T-helper 2 cell treated with Interferon-gamma antibody and Interleukin-4, amounts not matched to agents 5 μg/mL and 100 μg/mL, for 36 hours (primary cell): ENCODE measurements at places on chromosomes 13 and 19.

GRCh38 chr19:46515879-46516350, 20.2 kb upstream of the PNMA8B start:
- peak; percentile 9 for DNase-seq

- DNase-seq: no peak
Observed at GRCh38 chr13:20073775-20074174, 87.1 kb downstream of the GJA3 start.

DNA sequence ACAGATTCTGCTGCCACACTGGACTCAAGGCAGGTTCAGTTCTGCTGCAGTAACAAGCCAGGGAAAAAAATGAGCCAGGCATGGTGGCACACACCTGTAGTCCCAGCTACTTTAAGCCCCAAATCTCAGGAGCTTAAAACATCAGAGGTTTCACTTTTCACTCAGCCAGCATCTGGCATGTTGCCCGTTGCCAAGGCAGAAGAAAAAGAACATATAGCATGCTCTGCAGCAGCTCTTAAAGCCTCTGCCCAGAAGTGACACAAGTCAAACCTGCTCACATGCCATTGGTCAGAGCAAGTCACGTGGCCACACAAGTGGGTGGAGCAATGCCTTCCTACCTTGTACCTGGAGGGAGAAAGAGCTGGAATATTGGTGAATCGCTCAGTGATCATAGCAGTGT, 14.7 kb upstream of the ADGRE5 start:
- DNase-seq: peak; percentile 76

DNA sequence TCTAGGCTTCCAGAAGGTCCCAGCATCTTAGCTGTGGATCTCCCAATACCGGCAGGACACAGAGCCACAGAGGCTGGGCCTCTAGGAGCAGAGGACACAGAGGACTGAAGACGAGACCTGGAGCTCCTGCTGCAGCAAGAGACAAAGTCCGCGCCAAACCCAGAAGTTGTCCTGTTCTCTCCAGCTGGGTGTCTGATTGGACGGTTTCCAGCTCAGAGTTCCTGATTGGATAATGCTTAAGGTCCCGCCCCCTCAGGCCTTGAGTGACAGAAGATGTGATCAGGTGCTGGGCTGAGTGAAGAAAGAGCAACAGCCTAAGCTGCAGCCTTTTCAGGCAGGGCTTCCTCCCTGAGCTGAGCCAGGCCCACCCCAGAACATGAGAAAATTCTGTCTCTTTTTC, 59.9 kb upstream of the ZNF85 start:
- DNase-seq: no peak

DNA sequence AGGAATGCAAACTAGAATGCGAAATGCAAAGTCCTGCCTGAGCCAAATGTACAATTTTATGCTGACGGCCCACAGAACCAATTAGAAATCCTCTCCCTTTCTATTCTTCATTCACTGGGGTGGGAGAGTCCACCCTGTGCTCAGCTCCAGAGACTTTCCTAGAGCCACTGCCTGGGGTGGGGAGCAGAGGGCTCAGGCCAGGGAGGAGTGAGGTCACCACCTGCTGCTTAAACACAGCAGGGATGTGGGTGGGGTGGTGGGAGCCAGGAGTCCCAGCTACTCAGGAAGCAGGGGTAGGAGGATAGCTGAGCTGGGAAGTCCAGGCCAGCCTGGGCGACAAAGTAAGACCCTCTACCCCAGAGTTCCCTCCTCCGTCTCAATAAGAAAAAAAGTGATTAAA, 26.9 kb upstream of the ZNF83 start:
- no peak for DNase-seq

DNA sequence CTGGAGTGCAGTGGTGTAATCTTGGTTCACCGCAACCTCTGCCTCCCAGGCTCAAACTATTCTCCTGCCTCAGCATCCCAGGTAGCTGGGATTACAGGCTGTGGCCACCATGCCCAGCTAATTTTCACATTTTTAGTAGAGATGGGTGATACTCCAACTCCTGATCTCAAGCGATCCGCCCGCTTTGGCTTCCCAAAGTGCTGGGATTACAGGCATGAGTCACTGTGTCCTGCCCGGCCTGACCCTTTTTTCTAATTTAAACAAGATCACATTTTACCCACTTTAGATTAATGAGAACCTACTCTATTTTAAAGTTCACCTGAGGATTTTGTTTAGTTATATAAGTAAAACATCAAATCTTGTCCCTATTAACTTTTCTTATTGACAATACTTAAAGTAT, 91.8 kb upstream of the POSTN start:
- no peak for DNase-seq

GRCh38 chr19:4559569-4559968, at the start of gene SEMA6B:
TSS of gene SEMA6B (minus strand) at chr19:4559684. CDS start at chr19:4558457, 1,227 bp downstream.
- no peak for DNase-seq

DNA sequence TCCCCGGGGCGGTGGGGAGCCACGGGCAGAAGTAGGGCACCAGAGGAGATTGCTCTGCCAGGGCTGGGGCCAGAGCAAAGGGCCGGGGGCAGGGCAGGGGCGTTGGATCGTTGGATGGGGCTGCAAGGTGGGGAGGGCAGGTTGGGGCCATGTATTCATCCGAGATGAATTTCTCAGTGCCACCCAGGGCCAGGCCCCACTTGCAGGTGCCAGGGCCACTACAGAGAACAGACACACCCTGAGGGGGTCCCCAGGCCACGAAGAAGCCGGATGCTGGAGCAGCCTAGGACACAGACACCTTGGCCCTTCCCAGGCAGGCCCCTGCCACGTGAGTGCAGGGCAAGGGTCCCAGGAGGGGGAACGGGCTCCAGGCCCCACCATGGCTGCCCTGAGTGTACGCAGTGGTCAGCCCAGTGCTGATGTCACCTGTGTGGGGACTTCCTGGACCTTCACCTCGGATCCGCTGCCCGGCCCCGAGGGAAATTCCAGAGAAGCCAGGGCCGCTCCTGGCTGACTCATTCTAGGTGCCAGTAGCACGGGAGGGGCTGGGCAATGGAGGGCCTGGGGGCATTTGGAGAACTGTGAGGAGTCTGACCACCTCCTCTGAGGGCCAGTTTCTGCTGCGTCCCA, 9.6 kb upstream of the SBNO2 start:
- no peak for DNase-seq

DNA sequence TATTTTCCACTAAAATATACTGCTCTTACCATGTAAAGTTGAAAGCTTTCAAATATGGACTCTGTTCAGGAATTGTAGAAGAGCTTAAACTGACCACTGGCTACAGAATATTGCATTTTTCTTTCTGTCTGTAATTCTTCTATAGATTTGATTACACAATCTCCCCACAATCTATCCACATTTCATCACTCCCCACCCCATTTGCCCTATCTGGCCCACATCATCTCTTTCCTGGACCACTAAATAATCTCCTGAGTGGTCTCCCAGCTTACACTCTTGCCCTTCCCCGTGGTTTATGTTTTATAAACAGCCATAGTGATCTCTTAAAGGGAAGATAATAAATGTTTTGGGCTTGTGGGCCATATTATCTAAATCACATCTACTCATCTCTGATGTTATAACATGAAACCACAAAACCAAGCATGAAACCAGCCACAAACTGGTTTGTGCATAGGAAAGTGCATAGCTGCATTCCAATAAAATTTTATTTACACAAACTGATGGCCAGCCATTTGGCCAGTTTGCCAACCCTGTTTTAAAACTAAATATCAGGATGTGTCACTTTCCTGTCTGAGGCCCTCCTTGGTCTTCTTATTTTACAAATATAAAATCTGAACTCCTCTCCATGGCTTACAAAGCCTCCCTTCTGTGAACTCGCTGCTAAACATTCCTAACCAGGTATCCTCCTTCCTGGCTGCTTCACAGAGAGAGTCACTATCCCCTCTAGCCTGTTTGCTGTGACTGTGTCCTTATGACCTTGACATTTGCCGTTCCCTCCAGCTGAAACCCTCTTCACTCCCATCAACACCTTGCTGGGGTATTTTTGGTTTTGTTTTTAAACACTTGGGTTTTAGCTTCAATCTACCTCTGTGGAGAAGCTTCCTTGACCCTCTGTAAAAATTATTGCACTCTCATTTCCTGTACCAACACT, 500.9 kb downstream of the GPC6 start:
- no peak for DNase-seq

DNA sequence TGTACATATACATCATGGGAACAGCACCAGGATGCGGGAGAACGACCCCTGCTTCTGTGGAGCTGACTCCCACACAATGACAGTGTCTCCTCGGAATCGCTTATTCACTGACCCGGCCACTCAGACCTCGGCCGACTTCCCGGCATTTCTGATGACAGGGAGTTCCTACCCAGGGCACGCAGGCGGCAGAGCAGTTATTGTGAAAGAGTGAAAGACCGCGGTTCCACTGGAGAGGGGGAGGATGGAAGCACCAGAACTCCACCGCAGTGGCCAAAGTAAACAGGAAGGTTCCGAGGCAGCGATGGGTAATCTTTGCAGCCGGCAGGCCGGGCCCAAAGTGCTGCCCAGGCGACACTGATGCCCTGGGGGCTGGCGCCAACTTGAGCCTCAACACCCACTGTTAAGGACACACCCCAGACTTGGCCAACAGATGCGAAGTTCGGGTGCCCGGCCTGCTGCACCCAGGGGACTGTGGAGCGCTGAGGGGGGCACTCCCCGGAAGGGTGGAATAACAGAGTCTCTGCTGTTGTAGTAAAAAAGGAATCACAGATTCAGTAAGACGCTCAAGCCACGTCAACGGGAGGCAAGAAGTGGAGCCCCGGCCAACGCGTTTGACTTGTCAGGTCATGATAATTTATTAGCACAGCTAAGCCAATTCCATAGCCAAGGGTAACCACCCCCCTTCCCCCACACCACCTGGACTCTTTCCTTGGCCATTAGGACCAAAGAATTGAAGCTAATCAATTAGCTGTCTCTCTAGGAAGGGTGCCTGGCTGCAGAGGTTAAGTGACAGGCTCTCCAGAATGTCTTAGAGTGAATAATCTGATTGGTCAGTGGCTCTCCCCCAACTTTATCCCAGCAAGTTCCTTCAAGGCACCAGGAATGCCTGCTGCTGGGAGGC, 5.8 kb downstream of the MLLT1 start:
- no peak for DNase-seq

GRCh38 chr19:54063350-54064116, at the start of gene VSTM1:
TSS of gene VSTM1 (minus strand) at chr19:54063897. CDS start at chr19:54063777, 120 bp downstream.
- DNase-seq: no peak

DNA sequence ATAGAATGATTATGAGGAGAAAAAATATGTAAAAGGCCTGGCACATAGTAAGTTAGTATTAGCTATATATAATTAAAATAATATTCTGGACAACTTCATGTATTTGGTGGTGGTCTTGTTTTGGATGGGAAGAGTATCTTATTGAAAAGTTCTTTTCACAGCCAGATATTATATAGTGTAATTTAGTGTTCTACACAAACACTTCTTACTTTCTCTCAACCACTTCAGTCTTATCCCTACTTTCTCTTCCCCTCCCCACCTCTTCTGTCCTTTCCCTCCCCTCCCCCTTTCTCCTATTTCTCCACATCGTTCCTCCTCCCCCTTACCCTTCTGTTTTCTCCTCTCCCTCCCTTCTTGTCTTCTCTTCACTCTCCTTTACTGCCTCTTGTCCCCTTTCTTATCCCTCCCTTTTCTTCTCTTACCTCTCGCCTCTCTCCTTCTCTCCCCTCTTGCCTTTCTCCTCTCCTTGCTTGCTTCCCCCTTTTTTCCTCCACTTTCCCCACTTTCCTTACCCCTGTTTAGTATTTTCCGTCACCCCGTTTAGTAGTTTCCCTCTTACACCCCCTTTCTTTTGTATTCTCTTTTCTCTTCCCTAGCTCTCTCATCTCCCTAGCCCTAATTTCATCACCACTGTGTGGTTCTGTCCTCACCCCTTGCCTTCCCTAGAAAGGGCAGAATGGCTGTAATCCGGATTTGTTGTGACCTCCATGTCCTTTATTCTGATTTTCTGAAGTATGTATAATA, 107.2 kb upstream of the MLNR start:
- no peak for DNase-seq
